ENCODE measurements at places on chromosomes 2 and 18.
A peak's percentile ranks its signal among the peaks of the same experiment; 100 is the strongest.

DNA sequence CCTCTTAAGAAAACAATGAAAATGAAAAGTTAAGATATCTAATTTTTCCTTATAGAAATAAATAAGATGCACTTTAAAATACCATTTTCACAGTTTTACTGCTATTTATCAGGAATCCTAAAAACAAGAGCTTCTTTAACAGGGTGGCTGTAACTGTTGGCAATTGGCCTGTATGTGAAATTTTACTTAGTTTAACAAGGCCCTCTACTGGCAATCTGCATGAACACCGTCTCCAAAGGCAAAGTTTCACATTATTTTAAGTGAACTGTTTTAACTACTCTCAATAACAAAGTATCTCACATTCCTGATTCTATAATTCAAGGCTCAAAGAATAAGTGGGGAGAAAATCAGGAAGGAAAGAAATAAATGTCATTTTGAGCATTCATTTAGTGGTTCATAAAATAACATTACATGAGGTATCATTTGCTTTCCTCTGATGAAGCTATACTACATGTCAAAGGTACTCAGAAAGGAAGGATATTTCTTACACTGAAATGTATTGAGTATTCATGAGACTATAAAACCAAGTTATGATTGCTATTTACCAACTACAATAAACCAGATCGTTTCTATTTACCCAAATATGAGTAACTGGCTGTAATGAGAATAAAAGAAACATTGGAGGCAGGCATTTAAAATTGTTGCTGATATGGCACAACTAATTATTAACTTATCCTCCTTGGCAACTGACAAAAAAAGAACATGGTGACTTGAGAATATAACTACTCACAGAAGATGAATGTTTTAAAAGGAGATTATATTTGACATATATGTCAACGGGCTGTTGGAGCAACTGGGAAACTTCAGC, 7.0 kb downstream of the NCKAP5 start:
- DNase-seq: peak; percentile 59

DNA sequence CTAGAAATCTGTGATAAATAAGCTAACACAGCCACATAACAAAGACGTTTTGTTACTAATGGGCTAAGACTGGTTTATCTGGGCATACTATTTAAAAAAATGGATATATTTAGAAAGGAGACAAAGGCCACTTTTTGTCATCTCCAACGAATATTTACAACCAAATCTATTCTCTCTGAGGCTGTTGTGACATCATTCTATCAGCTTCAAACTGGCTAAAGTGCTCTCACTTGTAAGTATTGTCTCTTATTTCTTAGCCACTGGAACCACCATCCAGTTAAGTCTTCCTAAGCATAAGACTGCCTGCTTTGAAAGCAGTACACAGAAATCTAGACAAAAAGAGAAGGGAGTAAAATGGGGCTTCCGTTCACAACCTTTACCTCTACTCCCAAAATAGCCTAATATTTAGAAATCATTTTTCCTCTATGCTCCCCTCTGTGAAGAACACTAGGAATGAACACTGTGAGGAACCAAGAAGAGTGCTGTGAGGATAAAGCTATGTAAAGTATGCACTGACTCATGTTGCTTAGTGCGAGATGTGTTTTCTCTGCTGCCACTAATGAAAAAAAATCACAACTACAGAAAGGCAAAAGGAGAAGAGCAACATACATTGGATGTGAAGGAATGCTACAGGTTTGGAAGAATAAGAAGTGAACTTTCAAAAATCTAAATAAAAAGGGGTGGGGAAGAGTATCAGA, 264.1 kb downstream of the EXOC6B start:
- DNase-seq: no peak

GRCh38 chr2:24273598-24273997, 86.7 kb downstream of the ITSN2 start:
- no peak for DNase-seq

DNA sequence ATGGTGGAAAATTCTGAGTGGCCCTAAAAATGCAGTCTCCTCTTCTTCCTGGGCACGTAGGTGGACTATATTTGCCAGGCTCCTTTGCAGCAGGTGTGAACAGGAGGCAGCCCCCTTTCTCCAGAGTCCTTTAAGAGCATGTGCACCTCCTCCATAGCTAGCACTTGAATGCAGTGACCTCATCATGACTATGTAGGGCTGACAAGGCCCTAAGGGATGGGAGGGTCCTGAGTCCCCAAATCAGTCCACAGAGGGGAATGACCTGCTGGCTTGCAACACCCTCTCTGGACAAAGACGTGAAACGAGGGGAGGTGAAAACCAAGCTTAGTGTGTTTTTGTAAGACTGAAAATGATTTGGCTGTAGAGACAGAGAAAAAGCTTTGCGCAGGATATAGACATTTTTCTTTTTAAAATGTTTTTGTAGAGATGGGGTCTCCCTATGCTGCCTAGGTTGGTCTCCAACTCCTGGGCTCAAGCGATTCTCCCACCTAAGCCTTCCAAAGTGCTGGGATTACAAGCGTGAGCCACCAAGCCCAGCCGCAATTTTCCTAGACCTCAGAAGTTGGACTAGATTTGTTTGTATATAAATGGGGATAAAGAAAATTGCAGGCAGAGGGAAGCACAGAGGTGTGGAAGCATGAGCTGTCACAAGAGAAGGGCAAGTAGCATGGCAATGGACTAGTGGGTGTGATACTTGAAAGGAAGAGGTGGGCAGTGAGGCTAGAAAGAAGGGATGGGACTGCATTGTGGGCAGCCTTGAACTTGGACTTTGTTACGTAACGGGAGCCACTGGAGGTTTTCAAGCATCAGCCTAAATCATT, 28.8 kb downstream of the LONRF2 start:
- no peak for DNase-seq

- DNase-seq: no peak
These were observed 109.1 kb downstream of the CABLES1 start for GRCh38 chr18:23244401-23244800.

DNA sequence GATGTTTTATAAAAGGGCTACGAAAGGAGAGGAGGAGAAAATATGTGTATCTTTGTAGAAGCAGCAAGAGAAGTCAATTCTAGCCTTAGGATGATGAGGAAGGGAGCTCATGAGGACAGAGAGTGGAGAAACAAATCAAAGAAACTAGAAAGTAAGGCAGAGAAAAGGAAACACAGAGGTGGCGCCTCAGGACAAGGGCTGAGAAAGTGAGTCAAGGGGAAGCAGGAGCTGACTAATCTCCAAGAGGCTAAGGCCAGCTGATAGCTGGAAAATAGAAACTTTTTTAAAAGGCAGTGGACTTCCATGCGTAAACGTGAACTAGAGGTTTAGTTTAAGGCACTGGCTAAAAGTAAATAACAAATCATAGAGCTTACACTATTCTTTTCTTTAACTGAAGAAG, 173.3 kb downstream of the ANKRD44 start:
- DNase-seq: peak; percentile 57

DNA sequence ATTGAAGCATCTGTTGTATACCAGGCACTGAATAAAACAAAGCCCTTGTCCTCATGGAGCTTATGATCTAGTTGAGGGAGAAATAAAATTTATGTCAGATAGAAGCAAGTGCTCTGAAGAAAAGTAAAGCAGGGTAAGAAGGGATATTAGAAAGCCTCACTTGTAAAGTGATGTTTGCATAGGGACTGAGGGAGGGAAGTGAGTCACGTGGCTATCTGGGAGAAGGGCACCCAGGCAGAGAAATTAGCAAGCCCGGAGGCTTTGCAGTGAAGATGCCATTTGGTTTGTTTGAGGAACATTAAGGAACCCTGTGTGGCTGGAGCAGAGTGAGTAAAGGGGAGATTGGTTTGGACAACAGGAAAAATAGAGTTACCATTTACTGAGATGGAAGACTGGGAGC, 52.1 kb downstream of the RBBP8 start:
- DNase-seq: no peak

DNA sequence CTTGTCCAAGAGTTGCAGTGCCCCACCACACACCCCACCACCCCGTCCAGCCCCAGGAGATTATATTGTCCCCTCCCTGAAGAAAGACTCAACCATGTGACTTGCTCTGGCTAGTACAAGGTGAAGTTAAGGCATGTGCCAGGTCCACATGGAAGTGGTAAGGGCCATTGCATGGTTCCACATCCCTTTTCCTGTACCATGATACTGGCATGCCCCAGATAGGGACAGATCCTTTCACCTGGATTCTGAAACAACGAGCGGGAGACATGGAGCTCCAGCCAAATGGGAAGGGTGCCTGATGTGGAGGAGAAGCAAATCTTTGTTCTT, 141.5 kb upstream of the APCDD1 start:
- DNase-seq: no peak

DNA sequence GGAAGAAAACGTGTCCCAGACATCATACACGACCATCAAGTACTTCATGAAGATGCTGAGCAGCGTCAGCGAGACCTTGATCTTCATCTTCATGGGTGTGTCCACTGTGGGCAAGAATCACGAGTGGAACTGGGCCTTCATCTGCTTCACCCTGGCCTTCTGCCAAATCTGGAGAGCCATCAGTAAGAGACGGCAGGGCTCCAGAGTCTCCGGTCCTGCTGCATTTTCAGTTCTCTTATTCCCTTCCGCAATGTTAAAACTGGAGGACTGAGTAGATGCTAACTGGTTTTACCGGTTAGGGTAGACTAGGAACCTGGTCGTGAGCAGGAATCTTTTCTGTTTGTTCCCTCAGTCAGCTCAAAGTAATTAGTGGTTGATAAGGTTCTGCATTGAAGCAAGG, 32.3 kb downstream of the SLC9A4 start:
- DNase-seq: no peak

DNA sequence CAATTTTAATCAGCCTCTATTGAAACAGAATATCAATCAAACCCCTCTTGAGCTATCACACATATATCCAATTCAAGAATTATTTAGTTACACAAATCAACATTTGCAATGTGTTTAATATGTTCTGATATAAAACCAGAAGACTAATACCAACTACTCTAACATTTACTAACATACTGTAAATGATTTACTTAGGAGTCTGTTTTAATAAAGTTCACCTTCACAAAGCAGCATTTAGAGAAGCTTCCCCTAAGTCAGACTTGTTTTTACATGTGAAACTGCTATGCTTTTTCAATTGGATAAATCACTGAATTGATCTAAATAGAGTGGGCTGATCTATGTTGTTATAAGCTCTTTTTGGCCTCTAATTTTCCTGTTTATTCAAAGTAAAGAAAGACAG, 18.3 kb downstream of the COL4A3 start:
- no peak for DNase-seq

- no peak for DNase-seq
These were observed 54.3 kb upstream of the RGPD4 start for GRCh38 chr2:107772353-107772752.

DNA sequence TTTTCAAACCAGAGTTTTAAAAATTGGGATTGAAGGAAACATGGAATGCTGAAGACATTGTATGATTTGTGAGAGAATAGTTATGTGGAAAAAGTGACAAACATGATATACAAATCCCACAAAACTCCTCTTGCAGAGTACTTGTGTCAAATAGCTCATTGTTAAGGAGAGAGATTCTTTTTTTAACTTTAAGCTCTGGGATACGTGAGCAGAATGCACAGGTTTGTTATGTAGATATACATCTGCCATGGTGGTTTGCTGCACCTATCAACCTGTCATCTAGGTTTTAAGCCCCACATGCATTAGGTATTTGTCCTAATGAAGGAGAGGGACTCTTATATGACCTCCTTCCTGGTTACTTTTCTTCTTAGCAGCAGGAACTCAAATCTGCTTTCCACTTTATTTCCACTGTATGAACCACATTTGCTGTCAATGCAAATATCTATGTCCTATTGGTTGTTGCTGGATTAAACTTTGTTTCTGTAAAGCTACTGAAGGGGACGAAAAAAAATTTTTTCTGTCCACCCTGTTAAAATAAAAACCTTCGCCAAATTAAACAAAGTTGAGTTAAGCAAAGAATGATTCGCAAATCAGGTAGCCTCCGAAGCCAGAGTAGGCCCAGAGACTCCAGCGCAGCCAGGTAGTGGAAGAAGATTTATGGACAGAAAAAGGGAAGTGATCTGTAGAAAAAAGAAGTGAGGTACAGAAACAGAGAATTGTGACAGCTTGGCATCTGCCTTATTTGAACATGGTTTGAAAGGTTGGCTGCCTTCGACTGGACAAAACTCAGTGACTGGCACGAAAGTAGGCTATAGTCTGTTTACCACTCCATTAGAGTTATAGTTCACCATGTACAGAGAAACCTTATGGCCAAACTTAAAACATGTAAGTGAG, 430.1 kb upstream of the CHST9 start:
- no peak for DNase-seq

DNA sequence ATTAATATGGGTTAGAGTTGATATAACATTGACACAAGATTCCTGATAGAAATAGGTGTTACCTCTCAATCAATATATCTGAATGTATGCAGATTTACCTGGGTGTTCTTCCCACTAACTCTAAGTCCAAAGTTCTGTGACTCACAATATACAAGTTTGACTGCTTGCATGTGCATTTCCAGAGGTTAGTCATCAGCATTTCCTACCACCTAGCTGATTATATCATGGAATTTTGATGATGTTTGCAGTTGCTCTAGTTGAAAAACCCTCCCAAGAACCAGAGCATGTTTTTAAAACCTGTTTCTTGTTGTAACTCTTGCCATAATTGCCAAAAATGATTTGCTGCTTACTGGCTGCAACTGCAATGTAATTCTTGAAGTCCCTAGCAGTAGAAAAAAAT, 15.0 kb upstream of the DSG1 start:
- DNase-seq: peak; percentile 76

- no peak for DNase-seq
These were observed 54.3 kb downstream of the GPD2 start for GRCh38 chr2:156490466-156490840.

DNA sequence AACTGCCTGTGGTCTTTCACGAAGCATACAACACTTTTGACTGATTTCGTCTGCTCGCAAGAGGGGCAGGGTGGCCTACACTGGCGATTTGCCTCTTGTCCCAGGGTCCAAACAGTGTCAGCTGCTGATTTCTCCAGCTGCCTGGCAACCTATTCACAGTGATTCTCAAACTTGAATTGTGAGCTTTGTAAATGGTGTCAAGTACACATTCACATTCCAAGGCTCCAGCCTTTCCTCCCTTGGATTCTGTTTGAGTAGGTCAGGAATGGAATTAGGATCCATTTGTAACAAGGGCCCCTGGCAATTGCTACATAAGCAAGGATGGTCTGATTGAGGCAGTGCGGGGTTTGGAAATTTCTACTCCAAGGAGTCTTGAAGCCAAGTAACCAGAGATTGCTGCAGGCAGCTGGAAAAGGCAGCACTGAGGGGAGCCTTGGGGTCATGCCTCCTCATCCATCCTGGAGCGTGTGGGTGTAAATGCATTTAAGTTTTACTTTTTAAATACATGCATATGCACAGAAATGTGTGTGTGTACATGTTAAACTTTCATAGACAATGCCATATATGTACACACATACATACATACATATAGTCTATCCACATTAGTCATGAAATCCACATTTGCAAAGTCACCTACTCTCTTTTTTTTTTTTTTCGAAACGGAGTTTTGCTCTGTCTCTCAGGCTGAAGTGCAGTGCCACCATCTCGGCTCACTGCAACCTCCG, 86.8 kb upstream of the UXS1 start:
- no peak for DNase-seq

All from kidney capillary endothelial cell (primary cell).